ENCODE measurements at places on chromosomes 1 and 21.

DNA sequence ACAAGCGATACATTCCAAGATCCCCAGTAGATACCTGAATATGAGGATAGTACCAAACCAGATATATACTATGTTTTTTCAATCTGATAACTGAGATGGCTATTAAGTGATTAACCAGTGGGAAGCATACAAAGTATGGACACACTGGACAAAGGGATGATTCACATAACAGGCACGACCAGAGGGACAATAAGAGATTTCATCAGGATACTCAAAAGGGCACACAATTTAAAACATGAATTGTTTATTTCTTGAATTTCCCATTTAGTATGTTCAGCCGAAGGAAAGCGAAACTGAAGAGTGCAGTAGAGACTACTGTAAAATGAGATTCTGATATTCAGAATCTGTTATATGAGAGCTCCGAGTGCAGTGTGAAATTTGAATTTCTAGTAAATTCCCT, 10.6 kb downstream of the ZZZ3 start:
- DNase-seq = no peak

DNA sequence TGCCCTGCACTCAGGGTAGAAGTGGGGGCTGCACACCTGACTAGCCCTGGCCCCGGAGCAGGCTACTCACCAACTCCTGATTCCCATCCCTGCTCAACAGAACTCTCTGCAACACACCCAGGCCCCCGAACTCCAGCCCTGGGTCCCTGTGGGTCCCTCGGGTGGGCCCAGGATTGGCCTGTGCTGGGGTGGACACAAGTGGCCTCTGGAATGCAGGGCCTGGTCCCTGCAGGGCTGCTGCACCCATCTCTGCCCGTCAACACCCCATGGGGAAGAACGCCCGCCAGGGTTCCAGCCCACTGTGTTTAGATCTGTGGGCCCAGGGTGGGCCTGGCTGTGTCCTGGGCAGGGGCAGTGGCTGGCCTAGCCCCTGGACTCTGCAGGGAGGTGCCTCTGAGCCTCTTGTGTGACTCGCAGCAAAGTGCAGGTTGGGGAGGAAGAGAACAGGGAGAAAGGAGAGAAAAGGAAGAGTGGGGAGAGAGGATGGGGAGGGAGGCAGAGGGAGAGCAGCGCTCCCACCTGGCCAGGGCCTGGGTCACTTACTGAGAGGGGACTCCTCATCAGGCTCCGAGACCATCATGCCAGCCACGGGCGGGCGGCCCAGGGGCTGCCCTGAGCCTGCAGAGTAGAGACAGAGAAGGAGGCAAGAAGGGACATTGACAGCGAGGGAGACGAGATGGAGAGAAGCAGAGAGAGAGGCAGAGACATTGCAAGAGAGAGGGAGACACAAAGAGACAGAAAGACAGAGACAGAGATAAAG, 43.9 kb downstream of the HSPG2 start:
- DNase-seq = no peak

- DNase-seq = no peak
Measured at GRCh38 chr1:200291106-200291505, 118.7 kb downstream of the ZNF281 start.

- no peak for DNase-seq
Measured at GRCh38 chr1:51342591-51343206, 12.3 kb upstream of the TTC39A start.

GRCh38 chr1:167492481-167492910, 25.8 kb downstream of the CD247 start:
- DNase-seq = peak; percentile 45

- no peak for DNase-seq
Measured at GRCh38 chr1:165644064-165644735, 13.2 kb downstream of the MGST3 start.

DNA sequence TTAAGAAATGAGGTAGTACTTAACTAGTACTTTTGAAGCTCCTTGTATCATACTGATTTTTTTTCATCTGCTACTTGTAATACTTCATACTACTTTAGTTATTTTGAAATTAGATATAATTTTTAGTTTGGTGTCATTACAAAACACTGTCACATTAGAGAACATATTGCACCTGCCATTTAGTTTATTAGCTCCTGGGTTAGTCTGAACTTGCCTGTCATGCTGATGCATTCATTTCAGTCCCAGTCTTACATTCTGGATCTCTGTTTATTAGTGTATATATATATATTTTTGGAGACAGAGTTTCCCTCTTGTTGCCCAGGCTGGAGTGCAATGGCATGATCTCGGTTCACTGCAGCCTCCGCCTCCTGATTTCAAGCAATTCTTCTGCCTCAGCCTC, 50.3 kb downstream of the DYRK1A start:
- no peak for DNase-seq

- DNase-seq = no peak
Measured at GRCh38 chr1:43994794-43995790, 3.7 kb downstream of the CCDC24 start.

DNA sequence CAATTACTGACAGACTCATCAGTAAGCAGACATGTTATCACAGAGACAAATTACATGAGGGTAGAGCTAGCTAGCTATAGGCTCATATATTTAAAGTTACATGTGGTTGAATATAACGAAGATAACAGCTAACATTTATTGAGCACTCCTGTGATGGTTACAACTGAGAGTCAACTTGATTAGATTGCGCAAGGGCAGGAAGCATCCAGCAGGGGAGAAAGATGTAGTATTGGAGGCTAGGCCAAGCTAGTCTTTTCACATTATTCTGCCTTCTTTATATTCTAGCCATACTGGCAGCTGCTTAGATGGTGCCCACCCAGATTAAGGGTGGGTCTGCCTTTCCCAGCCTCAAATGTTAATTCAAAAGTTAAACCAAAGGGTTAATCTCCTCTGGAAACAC, 37.1 kb downstream of the PIGK start:
- no peak for DNase-seq

DNA sequence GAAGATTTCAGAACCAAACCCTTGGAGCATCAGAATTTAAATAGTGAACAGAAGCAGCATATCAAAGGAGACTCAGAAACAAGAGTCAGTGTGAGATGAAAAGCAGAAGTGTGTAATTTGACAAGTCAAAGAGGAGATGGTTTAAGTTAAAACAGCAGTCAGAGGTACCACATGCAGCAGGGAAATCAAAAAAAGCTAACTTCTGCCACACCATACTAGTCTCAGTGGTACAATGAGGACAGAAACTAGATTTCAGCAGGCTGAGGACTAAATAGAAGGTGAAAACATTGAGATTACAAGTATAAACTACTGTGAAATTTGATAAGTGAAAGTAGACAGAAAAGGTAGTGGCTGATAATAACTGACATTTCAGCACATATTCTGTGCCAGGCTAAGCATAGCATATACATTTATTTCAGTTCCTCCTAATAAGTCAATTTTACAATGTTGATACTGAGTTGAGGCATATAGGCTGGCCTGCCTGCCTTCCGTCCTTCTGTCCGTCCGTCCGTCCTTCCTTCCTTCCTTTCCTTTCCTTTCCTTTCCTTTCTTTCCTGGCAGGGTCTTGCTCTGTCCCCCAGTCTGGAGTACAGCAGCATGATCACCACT, 12.6 kb downstream of the SUCO start:
- DNase-seq = no peak

GRCh38 chr1:978069-978834, 3.6 kb downstream of the PERM1 start:
- DNase-seq = no peak

DNA sequence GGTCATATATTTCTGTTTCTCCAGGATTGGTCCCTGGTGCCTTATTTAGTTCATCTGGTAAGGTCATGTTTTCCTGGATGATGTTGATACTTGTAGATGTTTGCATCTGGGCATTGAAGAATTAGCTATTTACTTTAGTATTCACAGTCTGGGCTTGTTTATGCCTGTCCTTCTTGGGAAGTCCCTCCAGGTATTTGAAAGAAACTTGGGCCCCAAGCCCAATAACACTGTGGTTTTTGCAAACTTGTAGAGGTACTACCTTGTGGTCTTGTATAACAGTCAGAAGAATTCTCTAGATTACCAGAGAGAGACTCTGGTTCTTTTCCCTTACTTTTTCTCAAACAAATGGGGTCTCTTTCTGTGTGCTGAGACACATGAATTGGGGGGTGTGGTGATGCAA, 251.4 kb upstream of the B3GALT2 start:
- no peak for DNase-seq

GRCh38 chr1:181206513-181206912, 118.0 kb downstream of the IER5 start:
- no peak for DNase-seq

DNA sequence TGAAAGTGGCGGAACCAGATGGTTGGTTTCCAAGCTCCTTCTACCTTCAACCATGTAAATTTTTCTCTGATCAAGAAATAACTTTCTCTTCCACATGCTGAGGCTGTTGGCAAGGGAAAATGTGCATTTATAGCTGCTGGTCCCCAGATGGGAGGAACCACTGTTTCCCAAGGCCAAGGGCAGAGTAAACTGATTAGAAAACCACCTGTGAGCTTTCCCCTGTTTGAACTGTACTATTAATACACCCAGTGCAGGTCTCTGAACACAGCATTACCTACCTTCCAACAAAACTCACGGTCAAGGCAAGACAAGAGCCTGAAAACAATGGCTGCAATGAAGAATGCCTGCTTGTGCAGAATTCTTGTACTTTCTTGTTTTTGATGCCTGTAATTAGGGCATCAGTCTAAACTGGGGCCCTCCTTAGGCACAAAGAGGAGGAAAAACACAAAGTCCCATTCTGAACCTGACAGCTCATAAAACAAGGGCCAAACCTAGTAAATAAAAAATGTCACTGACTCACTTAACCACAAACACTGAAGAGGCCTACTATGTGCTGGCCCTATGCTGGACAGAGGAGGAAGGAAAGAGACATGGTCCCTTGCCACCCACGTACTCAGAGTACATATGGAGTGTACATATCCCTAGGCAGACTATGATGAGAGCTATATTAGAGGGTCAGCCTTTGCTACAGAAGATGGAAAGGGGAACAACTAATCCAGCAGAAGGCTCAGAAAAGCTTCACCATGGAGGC, 2.6 kb downstream of the MKNK1 start:
- no peak for DNase-seq

GRCh38 chr21:36610201-36610600, 88.7 kb upstream of the SIM2 start:
- no peak for DNase-seq

- no peak for DNase-seq
Measured at GRCh38 chr21:45537746-45538291, 4.4 kb downstream of the SLC19A1 start.

DNA sequence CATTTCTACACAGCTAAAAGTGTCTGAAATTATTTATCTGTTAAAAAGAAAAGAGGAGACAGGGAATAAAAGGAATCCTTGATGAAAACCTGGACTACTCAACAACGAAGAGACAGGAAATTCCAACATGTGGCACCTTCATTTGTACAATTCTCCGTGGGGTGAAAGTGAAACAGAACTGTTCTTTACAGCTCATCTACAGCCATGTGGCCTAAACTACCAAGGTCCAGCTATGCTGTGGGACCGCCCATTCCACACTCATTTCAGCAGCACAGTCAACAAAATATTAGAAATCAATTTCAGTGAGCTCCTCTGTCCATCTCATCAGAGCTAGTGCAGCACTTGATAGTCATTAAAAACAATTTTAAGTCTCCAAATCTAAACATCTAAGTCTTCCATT, 44.0 kb downstream of the UBR4 start:
- DNase-seq = no peak

GRCh38 chr1:182715531-182715930, 31.1 kb upstream of the RGS8 start:
- DNase-seq = no peak

DNA sequence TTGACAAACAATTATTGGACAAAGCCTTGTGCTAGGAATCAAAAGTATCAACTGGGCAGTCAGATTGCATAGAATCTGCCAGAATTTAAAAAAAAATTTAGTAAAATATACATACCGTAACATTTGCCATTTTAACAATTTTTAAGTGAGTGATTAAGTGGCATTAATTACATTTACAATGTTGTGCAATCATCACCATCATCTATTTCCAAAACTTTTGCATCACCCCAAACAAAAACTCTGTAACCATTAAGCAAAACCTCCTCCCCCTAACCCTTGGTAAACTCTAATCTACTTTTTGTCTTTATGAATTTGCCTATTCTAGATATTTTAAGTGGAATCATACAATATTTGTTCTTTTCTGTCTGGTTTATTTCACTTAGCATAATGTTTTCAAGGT, 182.8 kb downstream of the LMO4 start:
- no peak for DNase-seq

DNA sequence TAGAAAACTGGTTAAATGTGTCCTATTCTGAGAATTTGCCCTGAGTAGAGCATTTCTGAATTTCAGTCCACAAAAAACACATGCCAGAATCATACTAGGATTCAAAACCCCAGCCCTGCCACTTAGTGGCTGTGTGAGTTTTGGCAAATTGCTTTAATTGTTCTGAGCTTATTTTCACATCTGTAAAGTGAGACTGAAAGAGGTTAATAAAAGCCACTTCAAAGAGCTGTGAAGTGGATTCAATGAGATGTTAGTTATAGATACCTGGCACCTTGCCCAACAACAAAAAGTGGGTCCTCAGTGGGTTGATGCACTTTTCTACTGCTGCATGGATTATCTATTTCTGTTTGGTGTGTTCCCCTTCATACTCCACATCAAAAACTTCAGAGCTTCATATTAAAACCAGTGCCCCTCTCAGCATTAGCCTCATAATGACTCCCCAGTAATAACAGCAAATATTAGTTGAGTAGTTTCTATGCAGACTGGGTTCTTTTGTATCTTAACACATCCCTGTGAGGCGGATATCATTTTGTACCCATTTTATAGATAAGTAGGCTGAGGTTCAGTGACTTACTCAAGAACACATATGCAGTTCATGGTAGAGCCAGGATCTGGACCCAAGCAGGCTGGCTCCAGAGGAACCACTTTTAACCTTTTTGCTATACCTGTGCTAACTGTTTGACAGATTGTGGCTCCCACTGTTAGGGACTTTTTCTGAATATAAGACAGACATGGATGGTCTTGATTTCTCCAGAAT, 14.2 kb upstream of the ADORA3 start:
- DNase-seq = peak; percentile 36

DNA sequence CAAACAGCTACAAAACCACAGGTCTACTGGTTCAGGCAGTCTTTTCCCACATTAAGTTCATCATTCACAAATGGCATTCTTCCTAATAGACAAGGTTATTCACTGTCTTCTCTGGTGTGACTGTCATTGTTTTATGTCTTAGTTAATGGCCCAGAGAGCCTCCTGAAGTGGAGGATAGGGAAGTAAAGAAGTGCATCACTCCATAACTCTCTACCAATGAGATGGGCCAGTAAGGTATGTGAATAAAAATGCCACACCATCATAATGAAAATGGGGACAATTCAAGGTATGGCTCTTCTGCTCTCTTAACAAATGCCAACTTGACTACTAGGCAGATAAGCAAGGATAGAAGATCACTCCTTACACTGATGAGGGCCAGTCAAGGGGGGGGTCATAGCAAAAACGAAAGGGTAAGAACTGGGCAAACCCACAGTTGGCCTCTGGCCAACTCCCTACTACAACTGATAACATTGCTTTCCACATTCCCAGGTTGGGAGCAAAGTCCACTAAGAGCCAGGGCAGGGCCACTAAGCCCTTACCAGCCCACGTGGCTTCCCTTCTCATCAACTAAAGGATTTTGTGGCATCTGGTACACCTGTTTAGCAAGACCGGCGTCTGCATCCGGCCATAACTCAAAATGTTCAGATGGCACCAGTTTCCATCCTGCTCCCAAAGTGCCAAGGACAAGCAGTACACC, 10.0 kb downstream of the PABPC4 start:
- DNase-seq = no peak

- DNase-seq = no peak
Measured at GRCh38 chr1:99993468-99993845, 23.7 kb downstream of the SLC35A3 start.

- DNase-seq = no peak
Measured at GRCh38 chr1:234213658-234214128, 159.6 kb upstream of the COA6 start.
